ENCODE measurements at places on chromosomes 7 and 10.

- no peak for DNase-seq
Measured at GRCh38 chr7:8386926-8387550, 46.4 kb upstream of the NXPH1 start.

GRCh38 chr7:42100156-42100508 lies 136.9 kb downstream of the GLI3 start:
- DNase-seq = no peak

- no peak for DNase-seq
Measured at GRCh38 chr10:74114041-74114448, 36.6 kb downstream of the AP3M1 start.

DNA sequence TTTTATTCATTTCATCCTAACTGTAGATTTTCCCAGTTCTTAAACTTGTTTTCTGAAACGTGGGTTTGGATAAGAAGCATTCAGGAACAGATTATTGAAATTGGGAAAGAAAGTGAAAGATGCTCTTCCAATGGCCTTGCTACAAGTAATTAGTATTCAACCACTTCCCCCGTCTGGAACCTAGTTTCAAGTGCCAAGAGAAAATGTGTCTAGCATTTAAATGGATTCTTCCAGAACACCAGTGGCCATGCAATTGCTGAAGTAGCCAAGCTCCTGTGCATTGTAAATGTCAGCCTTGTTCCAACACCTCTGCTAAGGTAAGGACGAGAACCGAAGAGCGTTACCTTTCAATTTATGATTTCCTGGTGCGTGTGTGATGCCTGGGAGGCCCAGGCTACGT lies 68.2 kb downstream of the PFKFB3 start:
- DNase-seq = no peak

GRCh38 chr10:58352956-58353610 lies 18.3 kb downstream of the UBE2D1 start:
- no peak for DNase-seq

- no peak for DNase-seq
Measured at GRCh38 chr10:77101341-77101740, 536.3 kb downstream of the KCNMA1 start.

DNA sequence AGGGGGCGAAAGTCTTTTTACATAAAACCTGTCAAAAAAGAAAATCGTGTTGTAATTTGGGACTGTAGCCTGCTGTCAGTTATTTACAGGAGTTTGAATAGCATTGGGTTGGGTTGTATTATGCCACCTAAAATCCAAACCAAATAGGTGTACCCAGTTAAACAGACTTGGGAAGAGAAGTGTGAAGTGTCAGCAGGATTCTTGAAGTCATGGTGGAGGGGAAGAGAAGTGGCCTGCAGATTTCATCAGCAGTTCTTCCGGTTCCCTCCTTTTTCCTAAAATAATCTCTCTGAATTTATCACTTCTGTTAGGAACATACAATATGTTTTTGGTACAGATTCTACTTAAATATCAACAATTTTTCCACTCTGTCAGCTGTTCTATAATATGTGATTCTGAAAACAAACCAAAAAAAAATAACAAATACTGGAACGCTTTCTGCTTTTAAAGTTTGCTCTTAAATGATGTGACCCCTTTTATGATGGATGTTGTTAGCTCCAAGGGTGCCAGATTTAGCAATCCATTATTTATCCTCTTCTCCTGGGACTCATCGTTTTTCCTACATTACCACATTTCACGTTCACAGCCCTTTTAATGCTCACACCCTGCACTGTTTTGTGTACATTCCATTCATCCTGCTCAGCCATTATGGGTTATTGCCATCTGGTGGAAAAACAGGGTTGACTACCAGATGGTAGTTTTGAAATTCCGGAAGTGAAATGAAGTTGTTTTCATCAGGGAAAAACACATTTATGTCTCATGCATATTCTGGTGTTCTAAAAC lies 18.7 kb upstream of the ARHGAP12 start:
- no peak for DNase-seq

DNA sequence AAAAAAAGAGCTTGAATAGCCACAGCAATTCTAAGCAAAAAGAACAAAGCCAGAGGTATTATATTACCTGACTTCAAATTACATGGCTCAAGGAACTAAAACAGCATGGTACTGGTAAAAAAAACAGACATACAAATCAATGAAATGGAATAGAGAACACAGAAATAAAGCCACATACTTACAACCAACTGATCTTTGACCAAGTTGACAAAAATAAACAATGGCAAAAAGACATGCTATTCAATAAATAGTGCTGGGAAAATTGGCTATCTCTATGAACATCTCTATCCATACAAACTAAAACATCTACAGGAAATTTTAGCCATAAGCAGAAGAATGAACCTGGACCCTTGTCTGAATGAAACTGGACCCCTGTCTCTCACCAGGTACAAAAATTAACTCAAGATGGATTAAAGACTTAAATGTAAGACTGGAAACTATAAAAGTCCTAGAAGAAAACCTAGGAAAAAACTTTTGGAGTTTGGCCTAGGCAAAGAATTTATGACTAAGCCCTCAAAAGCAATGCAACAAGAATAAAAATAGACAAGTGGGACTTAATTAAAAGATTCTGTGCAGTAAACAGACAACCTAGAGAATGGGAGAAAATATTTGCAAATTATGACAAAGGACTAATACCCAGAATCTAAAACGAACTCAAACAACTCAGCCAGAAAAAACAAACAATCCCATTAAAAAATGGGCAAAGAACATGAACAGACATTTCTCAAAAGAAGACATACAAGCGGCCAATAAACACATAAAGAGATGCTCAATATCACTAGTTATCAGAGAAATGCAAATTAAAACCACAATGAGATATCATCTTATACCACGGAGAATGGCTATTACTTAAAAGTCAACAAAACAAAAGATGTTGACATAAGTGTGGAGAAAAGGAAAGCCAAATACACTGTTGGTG lies 72.8 kb upstream of the DDC start:
- DNase-seq = no peak

DNA sequence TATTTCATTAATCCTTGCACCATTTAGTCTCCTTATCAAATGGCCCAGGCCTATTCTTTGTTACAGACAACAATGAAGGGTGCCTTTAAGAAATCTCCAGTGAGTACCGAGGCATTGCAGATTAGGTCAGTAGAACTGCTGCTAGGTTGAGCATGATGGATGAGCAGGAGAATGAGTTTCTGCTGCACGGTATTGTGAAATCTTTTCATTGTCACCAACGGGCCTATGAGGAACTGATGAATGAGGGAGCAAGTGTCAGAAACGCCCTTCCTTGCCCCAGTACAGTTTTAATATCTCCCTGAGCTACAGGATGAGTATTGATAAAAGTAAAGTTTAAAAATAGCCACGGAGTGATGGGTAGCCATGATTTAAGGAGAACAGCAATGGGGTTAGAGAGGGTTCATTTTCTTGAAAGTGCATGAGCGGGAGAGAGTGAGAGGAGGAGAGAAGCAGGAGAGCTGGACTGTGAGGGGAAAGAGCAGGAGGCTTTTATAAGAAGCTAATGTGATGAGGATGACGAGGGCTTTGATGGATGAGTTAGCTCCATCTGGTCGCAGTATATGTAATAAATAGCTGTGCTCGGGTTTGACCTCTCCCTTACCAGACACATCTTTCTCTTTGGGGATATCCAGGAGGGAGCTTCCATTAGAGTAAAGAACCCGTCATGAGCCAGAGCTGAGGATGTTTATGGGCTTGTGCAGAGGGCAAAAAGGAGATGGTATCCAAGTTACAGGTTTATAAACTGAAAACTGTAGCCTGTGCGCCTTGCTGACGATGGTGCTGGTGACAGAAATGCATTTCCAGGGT lies 526.1 kb downstream of the LRMDA start:
- DNase-seq = no peak

DNA sequence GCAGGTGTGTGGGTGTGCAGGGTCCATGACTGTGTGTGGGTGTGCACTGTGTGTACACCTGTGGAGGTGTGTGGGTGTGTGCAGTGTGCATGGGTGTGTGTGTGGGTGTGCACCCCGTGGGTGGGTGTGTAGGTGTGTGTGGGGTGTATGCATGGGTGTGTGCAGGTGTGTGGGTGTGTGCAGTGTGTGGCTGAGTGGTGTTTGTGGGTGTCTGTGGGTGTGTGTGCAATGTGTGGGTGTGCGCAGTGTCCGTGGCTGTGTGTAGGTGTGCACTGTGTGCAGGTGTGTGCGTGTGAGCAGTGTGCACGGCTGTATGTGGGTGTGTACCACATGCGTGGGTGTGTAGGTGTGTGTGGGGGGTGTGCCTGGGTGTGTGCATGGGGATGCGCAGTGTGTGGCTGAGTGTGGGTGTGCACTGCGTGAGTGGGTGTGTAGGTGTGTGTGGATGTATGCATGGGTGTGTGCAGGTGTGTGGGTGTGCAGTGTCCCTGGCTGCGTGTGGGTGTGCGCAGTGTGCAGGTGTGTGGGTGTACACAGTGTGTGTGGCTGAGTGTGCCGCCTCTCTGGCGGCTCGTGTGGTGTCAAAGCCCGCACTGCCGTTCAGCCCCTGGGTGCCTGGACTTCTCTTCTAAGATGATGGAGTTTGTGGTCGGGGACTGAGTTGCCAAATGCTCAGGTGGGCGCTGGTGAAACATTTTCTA lies 208.3 kb downstream of the DNAJB6 start:
- no peak for DNase-seq

Data from activated CD8-positive, alpha-beta memory T cell treated with anti-CD3 and anti-CD28 coated beads for 4 hours (primary cell).